ENCODE measurements at places on chromosomes 16 and 17.
A peak's percentile ranks its signal among the peaks of the same experiment; 100 is the strongest.

GRCh38 chr16:55529018-55529417, 20.1 kb downstream of the LPCAT2 start:
- no peak for DNase-seq

DNA sequence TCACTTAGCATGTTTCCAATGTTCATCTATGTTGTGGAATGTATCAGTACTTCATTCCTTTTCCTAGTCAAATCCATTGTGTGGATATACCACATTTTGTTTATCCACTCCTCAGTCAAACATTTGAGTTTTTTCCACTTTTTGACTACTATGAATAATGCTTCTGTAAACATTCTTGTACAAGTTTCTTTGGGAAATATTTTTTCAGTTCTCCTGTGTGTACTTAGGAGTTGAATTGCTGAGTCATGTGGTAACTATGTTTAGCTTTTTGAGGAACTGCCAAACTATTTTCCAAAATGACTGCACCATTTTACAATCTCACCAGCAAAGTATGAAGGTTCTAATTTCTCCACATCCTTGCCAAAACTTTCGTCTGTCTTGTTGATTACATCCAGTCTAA, 223.7 kb upstream of the AXIN2 start:
- DNase-seq, result peak; percentile 66

GRCh38 chr17:8420041-8420934, 15.4 kb upstream of the NDEL1 start:
- DNase-seq, result no peak

- DNase-seq, result no peak
These were observed 8.7 kb downstream of the MYH3 start for GRCh38 chr17:10648381-10648780.

DNA sequence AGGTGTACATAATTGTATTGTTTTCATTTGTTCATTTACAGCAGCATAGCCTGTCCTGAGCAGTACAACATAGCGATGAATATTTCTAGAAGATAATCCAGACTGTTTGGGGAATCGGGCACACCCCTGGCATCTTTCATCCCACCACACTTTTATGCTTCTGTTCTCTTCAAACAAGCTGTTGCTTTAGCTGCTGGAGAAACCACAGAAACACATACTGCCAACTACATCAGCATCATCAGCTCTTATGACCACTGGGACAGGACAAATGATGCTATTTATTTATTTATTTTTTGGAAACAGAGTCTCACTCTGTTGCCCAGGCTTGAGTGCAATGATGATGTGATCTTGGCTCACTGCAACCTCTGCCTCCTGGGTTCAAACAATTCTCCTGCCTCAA, 22.6 kb upstream of the HAPSTR1 start:
- DNase-seq, result no peak

DNA sequence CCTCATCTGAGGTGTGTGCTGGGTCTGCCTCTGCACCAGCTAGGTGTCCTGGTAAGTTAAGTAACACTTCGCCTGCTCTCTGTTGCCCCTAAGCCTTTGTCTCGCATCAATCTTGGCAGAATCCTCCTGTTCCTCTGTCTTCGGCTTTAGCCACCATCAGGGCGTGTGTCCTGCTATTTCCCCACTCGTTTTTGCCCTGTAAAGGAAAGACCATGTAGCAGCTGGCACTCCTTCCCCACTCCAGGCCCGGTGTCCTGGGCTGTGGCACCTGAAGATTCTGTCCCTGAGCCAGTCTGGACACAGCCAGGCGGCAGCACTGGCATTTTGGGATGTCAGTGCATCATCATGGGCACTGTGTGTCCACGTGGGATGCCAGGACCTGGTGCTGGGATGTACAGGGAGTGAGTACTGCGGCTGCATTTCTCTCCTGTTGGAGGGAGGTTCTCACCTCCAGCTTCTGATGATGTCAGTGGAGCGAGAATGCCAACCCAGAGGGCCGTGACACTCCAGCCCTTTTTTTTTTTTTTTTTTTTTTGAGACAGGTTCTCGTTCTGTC, 26.2 kb upstream of the FOXK2 start:
- DNase-seq, result no peak

- DNase-seq, result no peak
These were observed 328 bp upstream of the DRC7 start for GRCh38 chr16:57694231-57694724.

DNA sequence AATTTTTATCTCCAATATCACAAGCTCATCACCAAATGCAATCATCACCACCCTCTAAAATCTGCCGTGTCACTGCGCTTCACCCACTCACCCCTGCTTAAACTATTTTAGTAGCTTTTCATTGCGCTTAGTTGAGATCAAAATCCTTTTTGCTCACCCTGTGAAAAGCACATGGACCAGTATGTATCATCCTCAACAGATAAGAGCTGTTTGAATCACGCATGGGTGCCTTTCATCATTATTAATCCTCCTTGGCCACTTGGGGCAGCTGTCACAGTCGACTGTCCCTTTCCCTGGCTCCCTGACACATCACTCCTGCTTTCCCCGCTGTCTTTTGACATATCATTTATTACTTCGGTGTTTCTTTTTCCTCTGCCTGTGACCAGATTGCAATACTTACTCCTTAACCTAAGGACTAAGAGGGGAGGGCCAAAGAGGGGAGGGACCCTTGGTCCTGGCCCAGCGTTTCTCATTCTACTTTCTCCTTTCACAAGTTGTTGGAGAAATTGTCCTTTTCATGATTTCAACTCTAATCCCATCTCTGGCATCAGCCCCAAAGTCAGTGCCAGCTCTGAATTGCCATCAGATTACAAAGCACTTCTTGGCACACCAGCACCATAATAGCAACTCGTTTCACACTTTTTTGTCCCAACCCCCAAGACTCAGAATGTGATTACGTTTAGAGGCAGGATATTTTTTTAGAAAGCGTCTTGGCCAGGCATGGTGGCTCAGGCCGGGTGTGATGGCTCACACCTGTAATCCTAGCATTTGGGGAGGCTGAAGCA, 8.6 kb upstream of the KDM6B start:
- no peak for DNase-seq

GRCh38 chr17:27257031-27257357, 36.9 kb upstream of the WSB1 start:
- DNase-seq, result no peak

GRCh38 chr17:79803997-79804855, 7.3 kb upstream of the CBX8 start:
- DNase-seq, result no peak

DNA sequence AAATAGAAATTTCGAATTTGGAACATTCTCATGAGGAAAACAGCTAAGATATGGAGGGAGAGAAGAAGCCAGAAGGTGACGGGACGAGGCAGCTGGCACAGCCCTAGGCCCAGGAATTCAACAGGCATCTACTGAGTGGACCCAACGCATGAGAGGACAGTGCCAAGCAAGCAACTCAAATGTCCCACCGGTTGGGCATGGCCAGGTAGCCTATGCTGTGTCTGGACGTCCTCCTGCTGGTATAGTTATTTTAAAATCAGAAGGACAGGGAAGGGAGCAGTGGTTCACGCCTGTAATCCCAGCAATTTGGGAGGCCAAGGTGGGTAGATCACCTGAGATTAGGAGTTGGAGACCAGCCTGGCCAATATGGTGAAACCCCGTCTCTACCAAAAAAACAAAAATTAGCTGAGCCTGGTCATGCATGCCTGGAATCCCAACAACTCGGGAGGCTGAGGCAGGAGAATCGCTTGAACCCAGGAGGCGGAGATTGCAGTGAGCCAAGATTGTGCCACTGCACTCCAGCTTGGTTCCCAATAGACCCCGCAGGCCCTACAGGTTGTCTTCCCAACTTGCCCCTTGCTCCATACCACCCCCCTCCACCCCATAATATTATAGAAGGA, 2.0 kb downstream of the GH1 start:
- no peak for DNase-seq

DNA sequence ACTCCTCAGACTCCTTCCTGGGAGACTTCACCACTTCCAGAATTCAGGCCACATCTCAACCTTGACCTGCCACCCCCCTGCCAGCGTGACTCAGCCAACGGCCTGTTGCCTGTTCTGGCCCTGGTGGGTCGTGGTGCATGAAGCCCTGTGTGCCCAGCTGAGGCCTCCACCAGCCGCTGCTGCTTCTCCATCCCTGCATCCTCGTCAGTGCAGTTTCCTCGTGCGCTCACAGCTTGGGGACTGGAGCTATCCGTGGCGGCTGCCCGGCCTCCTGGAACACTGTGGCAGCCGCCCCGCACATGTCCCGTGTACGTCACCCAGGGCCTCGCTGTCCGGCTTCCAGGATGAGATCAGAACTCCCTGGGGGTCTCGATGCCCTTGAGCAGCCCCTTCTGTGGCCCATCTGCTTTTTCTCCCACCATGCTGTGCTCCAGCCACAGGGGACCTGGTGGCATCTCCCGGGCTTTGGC, 8.0 kb upstream of the TEDC2 start:
- no peak for DNase-seq

GRCh38 chr17:81427173-81428120, 32.2 kb downstream of the BAHCC1 start:
- no peak for DNase-seq

DNA sequence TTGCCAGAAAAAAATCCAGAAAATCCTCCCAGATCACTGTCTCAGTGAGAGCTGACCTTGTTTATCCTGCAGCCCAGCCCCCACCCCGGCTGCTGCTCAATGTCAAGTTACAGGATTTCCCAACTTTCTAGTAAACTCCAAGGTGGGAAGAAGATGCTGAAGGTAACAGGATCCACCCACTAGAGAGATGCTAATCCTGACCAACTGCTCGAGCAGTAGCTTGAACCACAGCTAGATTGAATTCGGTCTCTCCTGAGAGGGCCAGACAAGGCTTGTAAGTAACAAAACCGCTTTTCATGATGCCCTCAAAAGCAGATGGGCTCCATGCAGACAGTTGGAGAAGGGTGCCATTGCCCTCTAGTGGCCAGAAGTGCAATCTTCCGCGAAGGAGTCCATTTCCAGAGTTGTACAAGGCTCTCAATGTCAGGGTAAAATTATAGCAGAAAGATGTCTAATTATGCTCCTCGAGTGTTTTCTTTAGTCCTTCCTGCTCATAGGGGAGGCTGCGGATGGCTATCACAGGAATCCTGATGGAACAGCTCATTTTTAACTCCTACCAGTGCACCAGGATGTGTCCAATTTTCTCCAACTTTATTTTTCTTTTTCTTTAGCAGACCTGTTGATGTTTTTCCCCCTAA, 3.9 kb downstream of the CDH11 start:
- peak; percentile 0 for DNase-seq

DNA sequence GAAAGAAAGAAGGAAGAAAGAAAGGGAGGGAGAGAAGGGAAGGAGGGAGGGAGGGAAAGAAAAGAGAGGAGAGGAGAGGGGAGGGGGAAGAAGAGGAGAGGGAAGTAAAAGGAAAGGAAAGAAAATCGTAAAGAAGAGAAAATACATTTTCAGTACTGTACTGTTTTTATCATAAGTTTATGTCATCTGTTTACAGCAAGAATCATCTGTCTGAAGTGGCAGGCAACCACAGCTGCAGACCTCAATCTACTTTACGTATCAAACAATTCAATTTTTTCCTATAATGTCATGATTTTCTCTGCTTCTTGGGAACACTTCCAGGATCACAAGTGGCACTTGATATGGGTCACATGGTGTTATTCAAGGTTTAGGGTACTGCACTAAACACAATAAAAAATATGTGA, 58.3 kb downstream of the USP32 start:
- DNase-seq, result no peak

- DNase-seq, result no peak
These were observed 3.4 kb downstream of the ZNF688 start for GRCh38 chr16:30567991-30568638.

DNA sequence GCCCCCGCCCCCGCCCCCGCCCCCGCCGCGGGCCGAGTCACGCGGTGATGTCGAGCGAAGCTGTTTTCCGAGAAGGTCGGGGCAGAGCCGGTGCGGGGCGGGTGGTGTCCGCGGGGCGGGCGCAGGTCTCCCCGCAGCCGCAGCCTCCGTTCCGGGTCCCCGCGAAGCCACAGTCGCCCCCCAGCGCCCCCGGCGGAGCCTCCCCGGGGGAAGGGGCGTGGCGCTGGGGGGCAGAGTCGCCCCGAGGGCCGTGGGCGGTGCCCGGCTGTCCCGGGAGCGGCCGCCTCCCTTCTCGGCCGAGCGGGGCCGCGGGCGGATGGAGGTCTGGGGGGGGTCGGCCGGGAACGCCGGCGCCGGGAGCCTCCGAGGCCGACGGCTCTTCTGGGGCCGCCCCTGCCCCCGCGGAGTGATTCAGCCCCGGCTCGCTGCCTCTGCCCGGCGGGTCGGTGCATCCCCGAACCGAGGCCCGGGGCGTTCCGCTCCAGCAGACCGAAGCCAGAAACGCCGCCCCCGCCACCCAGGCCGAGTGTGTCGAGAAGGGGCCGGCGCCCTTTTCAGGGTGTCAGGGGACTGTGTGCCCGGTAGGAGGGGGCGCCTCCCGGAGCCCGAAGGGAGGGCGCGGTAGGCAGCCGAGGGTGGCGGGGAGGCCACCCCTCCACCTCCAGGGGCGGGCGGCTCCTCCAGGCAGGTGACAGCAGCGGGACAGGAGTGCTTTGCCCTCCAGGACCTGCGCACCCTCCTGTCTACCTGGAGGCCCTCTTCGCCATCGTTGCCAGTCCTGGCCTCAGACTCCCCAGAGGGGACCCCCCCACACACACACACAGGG, 1.7 kb downstream of the METRNL start:
- no peak for DNase-seq

GRCh38 chr17:17691468-17692263, 10.4 kb downstream of the RAI1 start:
- DNase-seq, result no peak

- DNase-seq, result no peak
These were observed 2.6 kb upstream of the MYCBPAP start for GRCh38 chr17:50505591-50506130.

DNA sequence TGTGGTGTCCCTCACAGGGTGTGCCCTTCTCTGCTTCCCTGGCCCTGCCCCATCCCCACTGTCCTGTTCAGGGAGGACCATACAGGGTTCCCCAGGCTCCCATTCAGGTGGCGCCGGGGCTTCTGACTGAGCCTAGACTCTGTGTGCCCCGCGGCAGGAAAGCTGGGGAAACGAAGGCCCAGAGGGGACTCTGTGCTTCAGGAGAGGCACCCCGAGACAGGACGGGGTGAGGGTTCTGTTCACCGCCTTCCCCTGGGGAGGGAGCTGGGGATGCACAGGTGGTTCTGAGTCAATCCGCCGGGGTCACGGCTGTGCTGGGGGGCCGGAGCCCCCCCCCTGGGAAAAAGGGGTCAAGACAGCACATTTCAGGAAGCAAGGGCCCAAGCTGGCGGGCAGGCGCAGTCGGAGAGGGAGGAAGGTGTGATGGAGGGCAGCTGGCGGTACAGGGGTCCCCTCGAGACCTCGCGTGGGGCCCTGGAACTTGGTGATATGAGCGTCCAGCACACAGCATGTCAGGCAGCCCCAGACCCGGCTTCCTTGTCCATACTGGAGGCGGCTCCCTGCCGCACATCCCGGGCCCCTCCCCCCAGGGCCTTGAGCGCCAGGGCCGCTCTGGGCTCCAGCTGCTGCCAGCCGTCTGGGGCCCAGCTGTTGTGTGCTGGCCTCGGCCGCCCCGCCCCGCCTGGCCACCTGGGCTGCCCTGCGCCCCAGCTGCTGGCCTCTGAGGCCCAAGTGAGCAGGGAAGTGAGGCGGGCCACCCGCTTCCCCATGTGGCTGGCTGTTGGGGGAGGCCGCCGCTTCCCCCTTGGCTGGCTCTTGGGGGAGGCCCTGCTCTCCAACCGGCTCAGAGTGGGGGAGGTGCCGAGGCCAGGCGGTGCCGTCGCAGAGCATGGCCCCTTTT, 5.6 kb upstream of the NOTUM start:
- no peak for DNase-seq

- no peak for DNase-seq
These were observed 40.0 kb downstream of the MRPS23 start for GRCh38 chr17:57809879-57810278.

GRCh38 chr17:13995856-13996271, 73.4 kb upstream of the COX10 start:
- DNase-seq, result no peak

GRCh38 chr17:9821921-9822320, at the start of gene GSG1L2:
Gene GSG1L2, minus strand, starts transcription at chr17:9822079. Its CDS starts 8 bp downstream, at chr17:9822071.
- DNase-seq, result no peak
